Uterine smooth muscle cell (primary cell): ENCODE measurements at places on chromosomes 13 and 19. TPM values are rescaled to one million over a fixed set of nuclear protein-coding genes. Genes with fewer than 3 reads are reported as not detected.

Gene SOX1
- not detected in 2 replicates for total RNA-seq

Gene TNFSF9
- 0.11 TPM in 1 of 2 replicates, not detected in the other for total RNA-seq

Gene KRTDAP
- total RNA-seq, result not detected in 2 replicates

Gene UTP14C
- total RNA-seq, result 14.8 and 20.6 TPM in 2 replicates

Gene ZNF726
- 2.9 and 5.5 TPM in 2 replicates for total RNA-seq

Gene THOP1
- 101 and 173 TPM in 2 replicates for total RNA-seq

Gene LILRA2
- total RNA-seq, result not detected in 2 replicates

Gene NLRP7
- 0.22 TPM in 1 of 2 replicates, not detected in the other for total RNA-seq

Gene ZNF682
- 1.2 and 1.7 TPM in 2 replicates for total RNA-seq

Gene CEACAM3
- not detected in 2 replicates for total RNA-seq

Gene SELENOV
- not detected in 2 replicates for total RNA-seq

Gene CFD
- 1.00 and 7.1 TPM in 2 replicates for total RNA-seq

Gene EMC10
- 29.9 and 48.5 TPM in 2 replicates for total RNA-seq

Gene S1PR2
- 11.2 and 12.2 TPM in 2 replicates for total RNA-seq
